Parietal lobe (tissue), 2 donors: ENCODE measurements at places on chromosomes 6 and 20. TPM values are rescaled to one million over a fixed set of nuclear protein-coding genes. Genes with fewer than 3 reads are reported as not detected.

HLA-DPA1 gene
- 0.94 TPM for total RNA-seq

DOK5 gene
- total RNA-seq = 259 TPM

TMC2 gene
- 7.5 TPM for total RNA-seq

HCRTR2 gene
- 14.1 TPM for total RNA-seq

VEGFA gene
- 44.1 TPM for total RNA-seq

ULBP2 gene
- 3.4 TPM for total RNA-seq

LZTS3 gene
- 18.8 TPM for total RNA-seq

CCM2L gene
- total RNA-seq = 2.8 TPM

SH3BGRL2 gene
- total RNA-seq = 16.0 TPM

GDAP1L1 gene
- 121 TPM for total RNA-seq

RAB23 gene
- total RNA-seq = 26.6 TPM

CYP21A2 gene
- total RNA-seq = not detected

OR12D3 gene
- not detected for total RNA-seq

C20orf144 gene
- 0.31 TPM for total RNA-seq

LYRM4 gene
- total RNA-seq = 20.7 TPM

STK4 gene
- 59.5 TPM for total RNA-seq

LY6G5C gene
- total RNA-seq = 5.6 TPM

RRBP1 gene
- total RNA-seq = 7.5 TPM

CASS4 gene
- 0.31 TPM for total RNA-seq

BNIP5 gene
- not detected for total RNA-seq

PSMB8 gene
- 2.5 TPM for total RNA-seq

DUSP15 gene
- total RNA-seq = 6.6 TPM

ENPP5 gene
- total RNA-seq = 5.0 TPM

PLN gene
- not detected for total RNA-seq

FITM2 gene
- total RNA-seq = 7.2 TPM

FHL5 gene
- total RNA-seq = 0.63 TPM

KCNQ5 gene
- total RNA-seq = 26.9 TPM

CHRNA4 gene
- 21.0 TPM for total RNA-seq

NRSN1 gene
- total RNA-seq = 31.6 TPM

JPH2 gene
- not detected for total RNA-seq

TRIM15 gene
- total RNA-seq = not detected

KIF3B gene
- 93.3 TPM for total RNA-seq

OR2H1 gene
- total RNA-seq = not detected

CST5 gene
- not detected for total RNA-seq

SLC16A10 gene
- 10.3 TPM for total RNA-seq

FAM83C gene
- total RNA-seq = not detected

BPI gene
- not detected for total RNA-seq

MICB gene
- total RNA-seq = 0.31 TPM

HRH3 gene
- 0.31 TPM for total RNA-seq

XKR7 gene
- total RNA-seq = 18.2 TPM

RAD21L1 gene
- total RNA-seq = not detected

PGC gene
- total RNA-seq = not detected

FOXS1 gene
- total RNA-seq = not detected

NOX3 gene
- not detected for total RNA-seq

ZC3H12D gene
- 0.31 TPM for total RNA-seq

CST1 gene
- total RNA-seq = not detected

TMEM217 gene
- not detected for total RNA-seq

SERINC3 gene
- total RNA-seq = 67.6 TPM

SIRPB2 gene
- total RNA-seq = 1.3 TPM

SYCP2 gene
- 5.3 TPM for total RNA-seq
